Activated T-helper 1 cell treated with anti-CD3 and anti-CD28 coated beads, Interleukin-12 subunit alpha, Interleukin-12 subunit beta, Interleukin-2, Interleukin-4 antibody, amounts not matched to agents 30 ng/mL and 10 ng/mL and 1 ng/mL, durations not matched to agents 14 hours and 24 hours and 36 hours (primary cell): ENCODE measurements at places on chromosomes 4 and X. TPM values are rescaled to one million over a fixed set of nuclear protein-coding genes. Genes with fewer than 3 reads are reported as not detected.

Gene UGT2B10
- total RNA-seq, result not detected in 2 replicates

Gene IL2
- 595 and 611 TPM in 2 replicates for total RNA-seq

Gene CLDN2
- total RNA-seq, result not detected in 2 replicates

Gene DUX4
- not detected in 2 replicates for total RNA-seq

Gene CXCL6
- not detected in 2 replicates for total RNA-seq

Gene CORIN
- total RNA-seq, result not detected in 2 replicates

DNA sequence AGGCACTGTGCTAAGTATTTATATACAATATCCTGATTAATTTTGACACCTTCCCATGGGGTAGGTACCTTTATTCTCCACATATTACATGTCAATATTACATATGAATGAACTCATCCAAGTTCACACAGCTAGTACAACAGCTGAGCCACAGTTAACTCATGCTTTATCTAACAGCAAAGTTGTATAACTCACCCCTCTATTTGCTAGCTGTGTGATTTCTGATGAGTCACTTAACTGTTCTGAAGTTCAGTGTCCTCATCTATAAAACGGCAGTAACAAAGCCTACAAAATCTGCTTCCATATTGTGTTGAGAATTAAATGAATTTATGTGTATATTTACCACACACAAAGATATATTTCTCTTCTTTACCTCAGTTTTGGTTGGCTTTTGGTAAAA, 48.2 kb upstream of the KDR start:
- no peak for DNase-seq
- H3K4me1 ChIP-seq, result no peaks in the 10 kb centered on the region
- H3K4me3 ChIP-seq, result no peak overlapping the region
- H3K27ac ChIP-seq, result no peak overlapping the region
- no peaks in the 10 kb centered on the region for H3K36me3 ChIP-seq

DNA sequence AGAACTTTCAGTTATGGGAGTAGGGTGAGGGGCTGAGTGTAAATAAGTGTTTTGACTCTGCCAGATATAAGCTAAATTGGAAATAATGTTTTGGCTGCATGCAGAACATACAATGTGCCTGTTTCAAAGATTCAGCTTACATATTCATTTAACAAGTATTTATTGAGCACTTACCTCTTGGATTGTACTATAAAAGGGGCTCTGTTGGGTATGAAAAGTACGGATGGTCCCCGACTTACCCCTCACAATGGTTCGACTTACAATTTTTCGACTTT, 799 bp upstream of the AIFM1 start:
- no peak for DNase-seq
- H3K36me3 ChIP-seq, result no peaks in the 10 kb centered on the region
- H3K4me3 ChIP-seq, result peak overlapping the region; percentile 95
- H3K27me3 ChIP-seq, result no peaks in the 10 kb centered on the region
- H3K4me1 ChIP-seq, result peaks cover 20% of the 10 kb centered on the region

- no peaks in the 10 kb centered on the region for H3K4me1 ChIP-seq
- no peaks in the 10 kb centered on the region for H3K27me3 ChIP-seq
- no peak overlapping the region for H3K27ac ChIP-seq
- DNase-seq, result no peak
- H3K36me3 ChIP-seq, result no peaks in the 10 kb centered on the region
Measured at GRCh38 chr4:138632856-138633579, 382.6 kb upstream of the NOCT start.

DNA sequence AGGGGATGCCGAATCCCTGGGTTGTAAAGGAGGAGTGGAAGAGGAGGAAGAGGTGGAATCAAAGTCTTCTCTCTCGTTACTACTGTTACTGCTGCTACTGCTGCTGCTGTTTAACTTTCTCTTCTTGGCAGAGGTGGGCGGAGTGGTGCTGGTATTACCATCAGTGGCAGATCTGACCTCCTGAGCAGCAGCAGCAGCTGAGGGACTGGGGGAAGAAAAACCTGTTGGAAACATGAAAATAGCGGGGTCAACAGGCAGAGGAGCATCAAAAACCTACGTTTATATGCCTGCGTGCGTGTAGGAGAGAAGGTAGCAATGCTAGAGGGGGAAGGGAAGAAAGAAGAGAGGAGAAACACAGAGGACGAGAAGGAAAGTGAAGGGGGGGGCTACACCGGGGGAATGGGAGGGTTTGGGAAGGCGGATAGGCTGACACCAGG, 339 bp downstream of the CUL4B start:
- H3K36me3 ChIP-seq, result peaks cover 5% of the 10 kb centered on the region
- no peaks in the 10 kb centered on the region for H3K27me3 ChIP-seq
- peaks cover 31% of the 10 kb centered on the region for H3K4me1 ChIP-seq

DNA sequence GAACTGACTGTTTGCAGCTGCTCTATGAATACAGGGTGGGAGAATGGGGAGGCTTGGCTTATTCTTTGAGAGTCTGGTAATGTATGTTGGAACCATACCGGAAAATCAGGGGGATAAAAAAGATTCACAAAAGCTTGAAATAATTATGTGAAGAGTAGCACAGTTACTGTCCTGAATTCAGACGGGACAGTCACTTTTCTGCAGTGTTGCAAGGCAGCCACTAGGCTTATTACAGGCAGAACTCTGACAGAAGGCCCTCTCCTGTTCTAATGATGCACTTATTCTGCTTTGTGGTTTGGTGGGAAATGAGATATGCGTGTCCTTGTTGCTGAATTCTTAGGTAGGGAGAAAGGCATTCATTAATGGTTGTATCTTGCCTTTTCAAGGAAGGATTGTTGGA, 37.2 kb downstream of the GUCY1B1 start:
- DNase-seq, result no peak
- no peak overlapping the region for H3K4me3 ChIP-seq
- no peaks in the 10 kb centered on the region for H3K4me1 ChIP-seq
- no peaks in the 10 kb centered on the region for H3K27me3 ChIP-seq
- H3K27ac ChIP-seq, result no peak overlapping the region
- H3K36me3 ChIP-seq, result no peaks in the 10 kb centered on the region

GRCh38 chrX:12890467-12890866, 16.0 kb upstream of the TLR8 start:
- H3K27me3 ChIP-seq, result peaks cover 2% of the 10 kb centered on the region
- no peaks in the 10 kb centered on the region for H3K36me3 ChIP-seq
- peaks cover 45% of the 10 kb centered on the region for H3K4me1 ChIP-seq
- DNase-seq, result peak; percentile 2
- H3K4me3 ChIP-seq, result peak overlapping the region; percentile 61

GRCh38 chr4:139647184-139647583, 18.4 kb upstream of the MGST2 start:
- peaks cover 4% of the 10 kb centered on the region for H3K27me3 ChIP-seq
- no peak for DNase-seq
- peaks cover 12% of the 10 kb centered on the region for H3K4me1 ChIP-seq
- H3K36me3 ChIP-seq, result no peaks in the 10 kb centered on the region
- H3K4me3 ChIP-seq, result no peak overlapping the region
- H3K27ac ChIP-seq, result no peak overlapping the region

DNA sequence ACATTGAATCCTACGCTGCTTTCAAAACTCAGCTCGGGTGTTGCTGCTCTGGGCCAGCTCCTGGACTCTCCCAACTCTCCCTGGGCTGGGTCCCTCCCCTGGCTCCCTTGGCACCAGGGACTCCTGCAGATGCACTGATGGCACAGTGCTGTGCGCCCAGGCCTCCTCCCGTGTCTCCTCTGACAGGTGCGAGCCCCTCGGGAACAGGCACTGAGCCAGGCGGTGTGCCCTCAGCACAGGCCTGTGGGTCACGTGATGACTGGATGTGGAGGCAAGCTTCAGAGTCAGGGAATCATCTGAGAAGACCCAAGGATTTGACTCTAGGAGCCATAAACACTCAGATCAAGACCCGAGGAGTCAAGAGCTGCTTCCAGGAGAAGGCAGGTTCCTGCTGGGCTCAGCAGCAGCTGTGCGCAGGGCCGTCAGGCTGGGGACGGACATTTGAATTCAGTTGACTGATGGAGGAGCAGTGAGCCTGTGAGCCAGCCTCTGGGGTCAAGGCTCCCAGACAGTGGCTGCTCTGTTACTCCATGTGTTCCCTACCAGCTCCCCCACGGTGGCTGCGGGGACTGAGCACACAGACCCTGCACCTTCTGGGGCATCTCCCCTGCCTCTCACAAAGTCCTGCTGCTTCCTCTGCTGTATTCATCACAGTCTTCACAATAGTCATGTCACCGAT, 33.0 kb downstream of the NAT8L start:
- H3K4me3 ChIP-seq, result no peak overlapping the region
- H3K36me3 ChIP-seq, result no peaks in the 10 kb centered on the region
- no peak overlapping the region for H3K27ac ChIP-seq

- H3K4me1 ChIP-seq, result no peaks in the 10 kb centered on the region
- H3K27me3 ChIP-seq, result peaks cover 14% of the 10 kb centered on the region
- H3K36me3 ChIP-seq, result no peaks in the 10 kb centered on the region
- no peak for DNase-seq
- no peak overlapping the region for H3K4me3 ChIP-seq
Measured at GRCh38 chr4:151820004-151820403, 59.2 kb upstream of the GATB start.
